T-helper 22 cell (primary cell): ENCODE measurements at places on chromosomes 3 and 15.

DNA sequence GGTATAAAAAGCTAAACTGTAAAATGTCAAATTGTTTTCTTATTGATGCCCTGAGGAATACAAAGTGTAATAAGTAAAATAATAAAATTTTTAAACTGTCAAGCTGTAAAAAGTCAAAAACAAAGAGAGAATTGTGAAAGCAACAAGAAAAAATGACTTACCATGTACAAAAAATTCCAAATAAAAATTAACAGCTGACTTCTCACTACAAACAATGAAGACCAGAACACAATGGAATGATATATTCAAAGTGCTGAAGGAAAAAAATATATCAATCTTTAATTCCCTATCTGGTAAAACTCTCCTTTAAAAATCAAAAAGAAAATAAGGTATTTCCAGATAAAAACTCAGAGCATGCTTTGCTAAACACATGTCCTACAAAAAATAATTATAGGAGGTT, 883.5 kb downstream of the IGSF11 start:
- DNase-seq, result no peak

- DNase-seq, result no peak
These were observed 60.6 kb downstream of the ST6GAL1 start for GRCh38 chr3:186990878-186991308.

- no peak for DNase-seq
These were observed 53.0 kb upstream of the TPM1 start for GRCh38 chr15:62989366-62990055.

DNA sequence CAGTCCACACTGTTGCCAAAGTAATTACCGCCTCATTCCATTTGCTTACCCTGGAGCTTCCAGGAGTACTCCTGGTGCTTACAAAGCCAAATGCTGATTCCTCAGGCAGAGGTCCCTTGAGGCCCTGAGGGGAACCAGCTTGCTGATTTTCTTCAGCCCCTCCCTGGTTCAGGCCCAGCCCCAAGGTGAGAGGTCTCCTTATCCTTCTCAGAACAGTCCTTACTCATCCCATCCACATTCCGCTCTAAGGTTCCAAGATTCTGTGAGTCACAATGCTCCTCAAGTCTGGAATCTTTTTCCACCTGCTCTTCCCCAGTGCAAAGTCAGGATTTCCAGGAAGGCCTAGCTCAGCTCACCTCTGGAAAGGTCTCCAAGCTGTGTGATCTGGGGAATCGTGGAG, 1.8 kb upstream of the ATP10A start:
- no peak for DNase-seq

- no peak for DNase-seq
These were observed 95.9 kb downstream of the SEMA5B start for GRCh38 chr3:122931636-122932035.

GRCh38 chr3:18046131-18046915, 303.9 kb upstream of the TBC1D5 start:
- DNase-seq, result no peak

DNA sequence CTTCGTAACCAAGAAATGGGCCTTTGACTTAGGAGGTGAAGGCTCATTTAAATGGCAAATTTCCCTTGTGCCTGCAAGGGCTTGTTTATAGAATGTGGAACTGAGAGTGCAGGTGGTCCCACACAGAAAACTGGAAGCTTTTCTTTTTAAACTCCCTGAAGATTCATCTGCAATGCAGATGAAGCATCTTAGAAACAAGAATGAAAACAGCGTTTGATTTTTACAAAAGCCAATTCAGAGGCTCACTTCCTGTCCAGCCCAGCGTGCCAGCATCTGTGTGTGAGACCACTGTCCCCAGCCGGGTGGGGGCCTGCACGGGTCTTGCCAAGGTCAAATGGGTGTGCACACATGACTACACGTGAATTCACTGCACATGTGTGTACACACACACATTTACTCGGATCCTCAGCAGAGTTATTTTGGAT, 94.7 kb downstream of the LINGO1 start:
- no peak for DNase-seq

GRCh38 chr3:112374333-112374734, 41.4 kb downstream of the CD200 start:
- DNase-seq, result no peak

- no peak for DNase-seq
These were observed 103.5 kb downstream of the UBE3A start for GRCh38 chr15:25335279-25335678.

- DNase-seq, result no peak
These were observed 98.5 kb downstream of the ITPR1 start for GRCh38 chr3:4591669-4592068.

- no peak for DNase-seq
These were observed 9.7 kb upstream of the MEIS2 start for GRCh38 chr15:37109872-37110572.

DNA sequence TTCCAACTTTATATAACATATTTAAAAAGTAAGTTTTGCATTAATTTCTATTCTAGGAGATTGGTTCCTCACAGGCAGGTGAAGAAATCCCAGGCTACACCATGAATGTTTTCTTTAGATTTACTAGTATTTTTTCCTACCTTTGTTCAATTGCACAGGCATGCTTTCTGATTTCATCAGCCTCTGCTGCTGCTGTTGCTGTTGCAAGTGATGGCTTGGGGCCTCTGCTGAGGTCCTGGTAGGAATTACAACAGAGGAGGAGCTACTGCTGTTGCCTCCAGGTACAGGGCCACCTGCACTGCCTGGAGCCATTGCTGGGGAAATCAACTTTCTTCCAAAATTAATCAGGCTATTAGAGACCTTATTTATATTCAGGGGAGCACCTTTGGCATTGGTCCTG, 353.3 kb downstream of the PLCL2 start:
- DNase-seq, result no peak

- DNase-seq, result no peak
These were observed 78.1 kb downstream of the ZPLD1 start for GRCh38 chr3:102512734-102513504.

DNA sequence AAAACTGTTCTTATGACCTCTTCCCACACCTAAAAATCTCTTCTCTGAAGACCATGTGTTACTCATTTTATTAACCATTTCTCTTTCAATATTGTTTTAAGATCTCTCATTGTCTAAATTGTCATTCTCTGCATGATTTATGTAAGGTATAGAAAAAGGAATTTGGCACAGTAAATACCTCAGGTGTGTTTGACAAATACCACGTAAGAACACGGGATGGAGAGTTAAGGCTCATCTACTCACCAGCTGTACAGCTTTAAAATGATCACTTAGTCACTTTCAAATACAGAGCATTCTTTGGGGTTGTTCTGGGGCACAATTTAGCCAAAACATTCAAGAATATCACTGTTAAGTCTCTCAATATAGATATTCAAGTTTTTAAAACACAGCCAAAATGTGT, 627.1 kb downstream of the MCTP2 start:
- no peak for DNase-seq

DNA sequence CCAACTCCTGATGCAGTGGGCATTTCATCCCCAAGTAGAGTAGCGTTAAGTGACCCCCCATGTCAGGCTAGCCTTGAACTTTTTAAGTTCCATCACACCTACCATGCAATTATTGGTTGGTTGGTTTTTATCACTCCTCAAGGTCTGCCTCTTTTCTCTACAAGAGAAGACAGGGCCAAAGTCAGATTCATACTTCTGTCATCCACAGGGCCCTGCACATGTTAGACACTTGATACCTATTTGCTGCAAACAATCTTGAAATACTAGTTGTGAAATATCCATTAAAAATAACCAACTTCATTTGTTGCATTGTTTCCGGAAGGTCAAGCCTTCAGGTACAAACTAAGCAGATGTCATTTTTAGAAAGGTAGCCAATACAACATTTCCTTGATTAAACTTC, 1.2 kb downstream of the CMSS1 start:
- DNase-seq, result no peak

- no peak for DNase-seq
These were observed 15.0 kb upstream of the THUMPD3 start for GRCh38 chr3:9347887-9348286.

DNA sequence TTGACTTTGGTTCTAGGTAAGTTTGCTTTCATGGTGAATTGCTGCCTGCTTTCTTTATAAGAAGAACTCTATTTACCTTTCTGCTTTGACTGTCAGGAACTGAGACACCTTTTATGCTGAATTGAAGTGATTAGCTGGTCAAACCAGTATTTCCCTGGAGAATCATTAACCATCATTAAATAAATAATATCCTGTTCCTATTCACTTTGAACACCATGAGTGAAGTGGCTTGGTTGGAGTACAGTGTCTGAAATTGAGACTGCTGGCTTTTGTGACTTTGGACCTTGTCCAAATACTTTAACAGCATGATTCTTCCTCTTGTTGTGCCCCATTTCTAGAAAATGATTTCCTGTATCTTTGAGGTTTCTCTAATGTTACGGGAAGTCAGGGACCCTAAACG, 5.6 kb upstream of the TMEM62 start:
- DNase-seq, result no peak

DNA sequence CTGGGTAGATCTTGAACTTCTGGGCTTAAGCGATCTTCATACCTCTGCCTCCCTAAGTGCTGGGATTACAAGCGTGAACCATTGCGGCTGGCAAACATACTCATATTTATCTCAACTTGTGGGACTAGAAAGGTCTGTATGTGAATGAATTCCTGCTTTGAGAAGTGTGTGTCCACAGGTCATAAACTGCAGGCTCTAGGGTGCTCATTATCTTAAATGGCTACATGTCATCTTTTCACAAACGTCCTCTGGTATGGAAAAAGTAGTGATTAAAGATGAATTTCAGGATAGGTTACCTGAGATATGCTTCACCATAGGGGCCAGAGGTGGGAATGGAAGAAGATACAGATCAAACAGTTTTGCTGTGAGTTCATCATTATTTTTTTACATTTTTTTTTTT, 7.8 kb upstream of the HDAC11 start:
- DNase-seq, result no peak

- no peak for DNase-seq
These were observed 922.2 kb downstream of the TBL1XR1 start for GRCh38 chr3:176275113-176275512.

GRCh38 chr3:130907966-130908365, 14.1 kb downstream of the ATP2C1 start:
- no peak for DNase-seq

- no peak for DNase-seq
These were observed 305.6 kb downstream of the LSAMP start for GRCh38 chr3:116139641-116140040.

DNA sequence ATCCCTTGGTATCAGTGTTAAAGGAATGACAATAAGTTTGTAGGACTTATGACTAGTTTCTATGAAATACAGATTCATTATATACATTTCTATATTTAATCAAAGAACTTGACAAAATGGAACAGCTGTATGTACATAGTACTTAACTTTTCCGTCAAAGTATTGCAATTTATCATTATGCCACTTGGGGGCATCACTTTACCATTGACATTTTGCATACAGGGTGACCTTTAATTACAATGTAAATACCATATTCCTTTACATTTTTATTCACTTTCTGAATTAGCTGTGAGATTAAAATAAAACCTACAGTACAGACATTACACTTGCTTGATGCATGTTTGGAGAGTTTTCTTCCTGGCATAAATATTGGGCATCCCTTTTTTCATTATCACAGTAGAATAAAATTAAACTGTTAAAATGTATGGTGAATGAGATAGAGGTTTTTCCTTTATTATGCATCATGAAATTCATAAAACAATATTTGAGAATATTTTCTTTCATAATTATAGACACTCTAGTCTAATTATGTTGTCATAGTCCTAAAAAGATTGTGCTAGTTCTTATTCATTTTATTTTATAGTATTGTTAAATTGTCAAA, 6.9 kb downstream of the NEK11 start:
- no peak for DNase-seq

DNA sequence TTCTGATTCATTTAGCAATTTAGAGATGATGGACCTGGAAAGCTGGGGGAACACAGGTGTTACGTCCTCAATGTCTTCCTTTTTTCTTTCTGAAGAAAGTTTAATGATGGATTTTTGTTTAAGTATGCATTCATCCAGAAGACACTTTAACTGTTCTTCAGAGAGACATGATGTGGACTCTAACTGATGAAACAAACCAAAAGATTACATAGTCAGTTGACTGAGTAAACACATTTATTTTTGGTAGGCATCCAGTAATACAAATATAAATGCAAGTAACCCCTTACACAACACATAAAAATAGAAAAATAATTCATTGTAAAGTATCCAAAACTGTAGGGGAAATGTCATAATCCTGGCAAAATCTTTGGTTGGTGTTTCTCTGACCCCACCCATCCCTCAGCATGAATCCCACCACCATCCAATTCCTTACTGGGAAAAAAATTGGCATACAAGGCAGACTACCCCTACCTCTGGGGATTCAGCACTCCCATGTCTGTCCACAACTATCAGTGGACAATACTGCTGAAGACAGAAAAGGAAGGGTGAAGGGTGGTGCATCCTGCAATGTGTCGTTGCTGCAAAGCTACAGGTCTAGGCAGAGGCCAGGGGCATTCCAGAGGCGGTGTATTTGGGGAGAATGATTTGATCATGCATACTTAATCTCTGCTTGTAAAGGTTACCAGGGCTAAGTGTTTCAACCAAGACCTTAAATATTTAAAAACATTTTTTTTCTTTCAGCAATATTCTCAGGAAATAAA, 37.4 kb downstream of the THBS1 start:
- no peak for DNase-seq

DNA sequence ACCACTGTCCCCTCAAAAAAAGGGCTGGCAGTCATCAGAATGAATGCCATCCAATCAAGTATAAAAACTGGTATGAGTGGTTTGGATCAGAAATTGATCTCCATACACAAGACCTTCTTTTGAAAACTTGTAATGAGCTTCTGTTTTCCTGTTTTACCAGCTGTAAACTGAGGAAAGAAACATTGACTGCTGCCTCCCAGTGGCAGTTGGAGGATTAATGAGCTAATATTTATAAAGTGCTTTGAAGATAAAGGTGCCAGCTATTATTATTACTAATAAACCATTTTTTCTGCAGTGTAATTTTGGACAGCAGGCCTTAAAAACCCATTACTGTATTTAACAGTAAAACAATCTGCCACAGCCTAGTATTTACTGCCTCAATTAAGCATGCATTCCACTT, 11.4 kb downstream of the CHL1 start:
- DNase-seq, result no peak

DNA sequence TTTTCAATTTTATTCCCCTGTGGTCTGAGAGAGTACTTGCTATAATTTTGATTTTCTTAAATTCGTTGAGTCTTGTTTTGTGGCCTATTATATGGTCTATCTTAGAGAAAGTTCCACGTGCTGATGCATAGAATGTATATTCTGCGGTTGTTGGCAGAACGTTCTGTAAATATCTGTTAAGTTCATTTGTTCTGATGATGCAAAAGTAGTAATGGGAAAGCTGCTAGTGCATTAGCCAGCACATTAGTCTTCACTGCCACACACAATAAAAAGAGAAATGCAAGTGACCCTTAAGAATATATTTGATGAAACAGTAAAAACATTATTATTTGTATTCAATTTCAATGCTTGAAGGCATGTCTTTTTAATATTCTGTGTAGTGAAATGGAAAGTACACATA, 84.8 kb downstream of the GTPBP8 start:
- no peak for DNase-seq

GRCh38 chr3:172192830-172193415, 153.5 kb downstream of the FNDC3B start:
- DNase-seq, result no peak

GRCh38 chr15:32698773-32699390, 18.9 kb upstream of the GREM1 start:
- DNase-seq, result no peak

GRCh38 chr3:47015151-47015550, 35.7 kb downstream of the NBEAL2 start:
- DNase-seq, result no peak
